Ecto neural progenitor cell (in vitro differentiated cells): ENCODE measurements at places on chromosomes 2 and 18.

GRCh38 chr2:197613509-197613987 is 61.8 kb downstream of the RFTN2 start:
- no peak for DNase-seq

DNA sequence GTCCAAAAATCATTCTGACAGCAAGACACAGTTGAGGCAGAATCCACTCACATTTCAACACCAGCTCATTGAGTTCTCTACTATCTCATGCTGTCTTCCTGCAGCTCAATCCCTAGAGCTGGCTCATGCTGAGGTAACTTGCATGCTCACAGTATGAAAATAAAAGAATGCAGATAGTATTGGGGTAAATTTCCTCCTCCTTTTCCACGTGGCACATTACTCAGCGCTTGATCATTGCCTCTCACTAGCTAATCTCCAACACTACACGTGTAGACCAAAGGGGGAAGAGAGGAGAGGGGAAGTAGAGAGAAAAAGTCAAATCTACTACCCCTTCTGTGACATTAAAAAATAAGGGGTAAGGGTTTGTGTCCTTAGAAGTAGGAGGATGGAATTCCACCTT is 300.6 kb downstream of the AFF3 start:
- no peak for DNase-seq

DNA sequence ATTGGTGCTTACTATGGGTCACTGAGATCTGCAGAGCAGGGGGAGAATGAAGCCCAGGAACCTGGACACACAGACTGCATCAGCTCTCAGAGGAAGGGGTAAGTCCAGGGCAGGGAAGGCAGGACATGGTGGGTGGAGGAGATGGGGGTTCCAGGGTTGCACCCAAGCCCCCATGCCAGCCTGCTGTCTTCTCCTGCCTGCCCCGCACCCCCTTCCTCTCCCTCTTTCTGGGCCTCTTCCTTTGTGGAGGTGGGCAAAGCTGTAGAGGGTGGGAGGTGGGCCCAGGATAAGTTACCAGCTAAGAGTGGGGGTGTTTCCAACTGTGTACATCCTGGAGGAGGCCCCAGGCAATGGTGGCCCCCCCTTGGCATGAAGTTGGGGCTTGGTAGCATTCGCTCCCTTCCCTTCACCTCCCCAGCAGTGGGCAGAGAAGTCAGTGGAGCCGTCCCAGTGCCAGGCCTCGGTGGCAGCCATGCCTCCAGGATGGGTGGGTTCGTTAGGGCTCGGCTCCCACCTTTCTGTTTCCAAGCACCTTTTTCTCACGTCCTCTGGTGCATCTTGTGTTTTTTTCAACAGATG is 132.2 kb downstream of the CLIP4 start:
- no peak for DNase-seq

GRCh38 chr18:13320891-13321425 is 102.4 kb downstream of the LDLRAD4 start:
- DNase-seq: no peak

DNA sequence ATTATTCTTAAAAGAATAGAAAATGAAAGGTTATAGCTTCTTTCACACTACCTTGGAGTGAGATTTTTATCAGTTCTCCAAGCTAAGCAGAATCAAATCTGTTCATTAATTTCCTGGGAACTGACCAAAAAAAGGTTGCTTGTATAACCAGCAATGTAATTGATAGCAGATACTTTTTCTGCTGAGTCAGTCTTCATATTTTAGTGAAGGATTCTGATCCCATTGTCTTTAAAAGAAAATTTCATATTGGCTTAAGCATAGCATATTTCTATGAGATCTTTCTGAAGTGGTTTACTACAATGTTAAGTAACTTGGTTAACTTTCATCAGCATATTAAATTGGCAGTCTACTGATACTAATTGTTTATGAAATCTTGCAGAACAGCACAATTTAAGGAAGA is 338.0 kb downstream of the TMX3 start:
- DNase-seq: no peak

GRCh38 chr2:240734756-240735155 is 43.1 kb downstream of the AQP12A start:
- no peak for DNase-seq

DNA sequence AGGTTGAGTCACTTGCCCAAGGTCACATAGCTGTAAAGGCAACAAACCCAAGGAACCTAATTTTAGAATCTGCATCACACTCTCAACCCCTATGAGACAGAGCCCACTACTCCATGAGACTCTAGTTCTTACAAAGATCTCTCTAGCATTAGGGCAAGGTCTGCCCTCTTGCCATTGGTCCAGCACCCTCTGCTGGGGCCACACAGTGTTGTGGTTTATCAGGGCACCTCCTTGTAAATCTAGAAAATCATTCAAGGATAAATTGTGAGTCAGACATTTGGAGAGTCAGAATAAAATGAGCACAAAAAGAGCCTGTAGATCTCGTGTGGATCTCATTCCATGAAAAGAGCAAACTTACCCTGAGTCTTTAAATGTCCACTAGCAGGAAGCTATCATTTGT is 91.2 kb downstream of the SLC8A1 start:
- no peak for DNase-seq

DNA sequence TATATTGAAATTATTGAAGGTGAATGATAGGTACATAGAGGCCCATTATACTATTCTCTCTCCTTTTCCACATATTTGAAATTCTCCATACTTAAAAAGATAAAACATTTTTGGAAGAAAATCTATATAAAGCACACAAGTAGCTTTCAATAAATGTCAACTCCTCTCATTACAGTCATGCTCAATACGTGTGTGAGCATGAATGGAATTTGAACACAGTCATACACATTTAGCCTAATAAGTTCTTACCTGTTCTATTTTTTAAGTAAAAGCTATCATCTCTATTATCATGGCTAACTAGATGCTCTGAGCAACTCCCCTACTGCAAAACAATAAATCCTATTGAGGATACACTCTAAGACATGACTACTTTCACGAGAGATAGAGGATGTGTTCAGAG is 41.9 kb upstream of the SPATS2L start:
- no peak for DNase-seq

DNA sequence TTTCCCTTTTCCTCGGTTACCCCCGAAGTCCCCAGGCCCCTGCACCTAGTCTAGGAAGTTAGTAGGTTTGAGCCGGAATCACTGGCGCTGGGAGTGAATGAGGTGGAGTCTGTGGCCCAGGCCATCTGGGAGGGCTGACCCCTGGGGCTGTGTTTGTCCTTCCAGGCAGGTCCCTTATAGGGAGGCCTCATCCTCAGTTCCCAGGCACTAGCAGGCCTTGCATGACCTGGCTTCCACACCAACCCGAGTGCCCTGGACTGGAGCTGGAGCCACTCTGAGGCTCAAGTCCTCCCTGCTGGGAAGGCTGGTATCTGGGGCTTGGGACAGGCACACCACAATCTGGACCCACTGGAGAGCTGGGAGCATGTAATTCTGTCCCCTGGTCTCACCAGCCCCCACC is 111.0 kb downstream of the DYSF start:
- DNase-seq: no peak

- DNase-seq: no peak
Measured at GRCh38 chr2:45283764-45284620, 274.7 kb upstream of the SIX2 start.

DNA sequence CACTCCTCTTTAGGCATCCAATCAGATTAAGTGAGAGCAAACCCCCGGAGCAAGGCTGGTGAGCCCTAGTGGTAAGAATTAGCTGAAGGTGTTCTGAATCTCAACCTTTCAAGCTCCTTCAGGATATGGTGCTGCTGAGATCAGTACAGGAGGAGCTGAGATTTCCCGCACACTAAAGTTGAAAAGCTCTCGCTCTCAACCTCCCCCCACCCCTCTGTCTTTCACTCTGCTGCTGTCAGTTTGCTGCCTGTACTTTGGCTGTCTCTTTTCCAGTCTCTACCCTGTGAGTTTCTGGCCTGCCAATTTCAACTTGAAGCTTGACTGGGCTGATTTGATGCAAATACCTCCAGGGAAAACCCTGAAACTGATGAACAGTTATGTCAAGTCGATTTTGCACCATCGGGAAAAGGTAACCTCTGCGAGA is 15.7 kb downstream of the ZEB2 start:
- DNase-seq: no peak

- no peak for DNase-seq
Measured at GRCh38 chr2:234198976-234199375, 148.5 kb downstream of the SPP2 start.

DNA sequence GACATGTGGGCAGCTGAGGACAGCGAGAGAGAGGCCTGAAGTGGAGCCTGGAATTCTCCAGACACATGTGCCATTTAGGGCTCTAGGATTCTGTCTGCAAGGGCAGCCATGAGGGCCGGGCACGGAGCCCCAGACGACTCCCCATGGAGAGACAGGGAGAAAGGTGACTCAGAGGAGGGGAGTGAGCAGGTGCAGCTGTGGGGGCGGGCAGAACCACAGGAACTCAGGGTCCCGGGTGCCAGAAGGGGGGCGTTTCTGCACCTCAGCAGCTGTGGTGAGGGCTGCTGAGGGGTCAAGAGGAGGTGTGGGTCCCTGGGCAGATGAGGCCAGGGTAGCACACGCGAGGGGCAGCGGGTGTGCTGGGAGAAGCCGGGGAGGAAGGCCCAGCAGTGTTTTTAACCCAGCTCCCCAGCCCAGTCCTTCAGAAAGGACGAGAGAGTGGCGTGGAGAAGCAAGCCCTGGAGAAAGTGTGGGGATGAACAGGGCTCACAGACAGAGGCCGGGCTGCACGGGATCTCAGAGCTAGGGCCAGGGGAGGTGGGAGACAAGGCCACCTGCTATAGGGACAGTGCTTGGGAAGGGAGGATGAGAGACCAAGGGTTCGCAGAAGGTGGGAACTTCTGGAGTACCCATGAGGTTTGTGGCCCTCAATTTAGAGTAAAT is 7.6 kb downstream of the GPR17 start:
- DNase-seq: no peak

GRCh38 chr2:215746887-215747615 is 266.3 kb downstream of the MREG start:
- DNase-seq: no peak
